ENCODE measurements at places on chromosomes 16 and 17.

- no peak for DNase-seq
Observed at GRCh38 chr16:79286646-79287423, 313.7 kb downstream of the MAF start.

GRCh38 chr17:6162892-6163291 lies 92.7 kb downstream of the WSCD1 start:
- DNase-seq: no peak

- peak; percentile 50 for DNase-seq
Observed at GRCh38 chr16:65044873-65045272, 77.0 kb downstream of the CDH11 start.

- DNase-seq: peak; percentile 92
Observed at GRCh38 chr17:74768069-74768762, 7.9 kb downstream of the NAT9 start.

DNA sequence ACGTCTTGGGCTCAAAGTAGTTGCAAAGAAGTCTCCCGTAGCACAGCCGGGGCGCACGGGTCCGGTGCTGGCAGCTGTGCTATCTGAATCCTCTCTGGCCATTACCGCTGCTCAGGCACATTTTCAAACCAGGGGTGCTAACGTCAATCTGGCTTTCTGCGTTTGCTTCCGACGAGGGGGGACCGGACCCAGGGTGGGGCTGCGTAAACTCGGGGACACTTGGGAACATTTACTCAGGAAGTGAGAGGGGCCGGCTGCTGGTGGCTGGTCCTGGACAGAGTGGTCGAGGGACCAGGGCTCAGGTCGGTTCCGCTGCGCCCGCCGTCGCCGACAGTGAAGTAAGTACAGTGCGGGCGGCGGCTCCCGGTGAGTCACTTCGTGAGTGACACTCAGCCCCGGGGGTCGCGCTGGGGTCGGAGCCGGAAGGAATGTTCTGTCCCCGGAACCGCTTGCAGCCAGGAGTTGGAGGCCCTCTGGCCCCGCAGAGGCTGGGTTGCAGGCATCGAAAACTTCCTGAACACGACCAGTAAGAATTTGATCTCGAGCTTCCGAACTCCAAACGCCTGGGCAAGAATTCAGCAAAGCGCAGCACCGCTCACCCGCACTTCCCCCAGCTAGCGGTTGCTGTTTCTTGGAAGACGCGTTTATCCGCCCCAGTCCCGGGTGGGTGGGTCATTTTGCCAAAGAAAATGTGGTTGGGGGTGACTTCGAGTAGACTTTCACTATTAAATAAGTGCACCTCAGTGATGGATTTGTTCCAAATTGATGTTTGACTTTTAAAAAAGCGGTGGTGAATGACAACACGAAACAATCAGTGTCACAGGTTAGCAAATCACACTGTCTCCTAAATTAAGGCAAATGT lies 1.4 kb upstream of the HS3ST3B1 start:
- no peak for DNase-seq

GRCh38 chr16:81099958-81100357 lies 3.8 kb upstream of the GCSH start:
- DNase-seq: no peak

- no peak for DNase-seq
Observed at GRCh38 chr16:787978-788398, at the start of gene RPUSD1. Gene RPUSD1, minus strand, starts transcription at chr16:788381. Its CDS starts 644 bp downstream, at chr16:787737.

DNA sequence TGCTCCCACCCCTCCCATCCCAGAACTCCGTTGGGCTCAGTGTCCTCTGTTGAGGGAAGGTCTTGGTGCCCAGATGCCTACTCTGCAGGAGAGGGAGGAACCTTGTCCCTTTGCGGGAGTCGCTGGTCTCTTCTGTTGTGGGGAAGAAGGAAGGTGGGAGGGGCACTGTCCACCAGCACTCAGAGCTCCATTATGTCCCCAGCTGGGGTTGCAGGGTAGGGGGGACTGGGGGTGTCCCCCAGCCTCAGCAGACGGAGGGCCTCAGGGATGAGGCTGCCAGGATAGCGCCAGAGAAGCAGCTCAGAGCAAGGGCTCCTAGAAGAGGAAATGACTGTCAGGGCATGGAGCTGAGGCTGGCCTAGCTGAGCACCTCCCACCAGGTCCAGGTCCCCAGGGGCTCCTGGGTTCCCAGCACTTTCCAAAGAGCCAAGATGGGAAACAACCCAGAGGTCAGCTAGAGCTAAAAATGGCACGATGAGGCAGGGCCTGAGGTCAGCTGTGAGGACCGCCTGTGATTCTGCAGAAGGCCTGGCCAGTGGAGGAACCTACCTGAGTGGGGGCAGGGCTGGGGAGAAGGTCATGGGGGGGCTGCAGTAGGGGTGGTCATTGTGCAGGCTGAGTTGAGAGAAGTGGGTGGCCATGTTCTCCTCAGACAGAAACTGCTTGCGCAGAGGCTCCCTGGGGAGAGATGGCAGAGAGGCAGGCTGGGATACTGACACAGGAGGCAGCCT lies 893 bp downstream of the HCFC1R1 start:
- DNase-seq: peak; percentile 19

- peak; percentile 91 for DNase-seq
Observed at GRCh38 chr17:15262291-15263205, 2.6 kb downstream of the PMP22 start.

DNA sequence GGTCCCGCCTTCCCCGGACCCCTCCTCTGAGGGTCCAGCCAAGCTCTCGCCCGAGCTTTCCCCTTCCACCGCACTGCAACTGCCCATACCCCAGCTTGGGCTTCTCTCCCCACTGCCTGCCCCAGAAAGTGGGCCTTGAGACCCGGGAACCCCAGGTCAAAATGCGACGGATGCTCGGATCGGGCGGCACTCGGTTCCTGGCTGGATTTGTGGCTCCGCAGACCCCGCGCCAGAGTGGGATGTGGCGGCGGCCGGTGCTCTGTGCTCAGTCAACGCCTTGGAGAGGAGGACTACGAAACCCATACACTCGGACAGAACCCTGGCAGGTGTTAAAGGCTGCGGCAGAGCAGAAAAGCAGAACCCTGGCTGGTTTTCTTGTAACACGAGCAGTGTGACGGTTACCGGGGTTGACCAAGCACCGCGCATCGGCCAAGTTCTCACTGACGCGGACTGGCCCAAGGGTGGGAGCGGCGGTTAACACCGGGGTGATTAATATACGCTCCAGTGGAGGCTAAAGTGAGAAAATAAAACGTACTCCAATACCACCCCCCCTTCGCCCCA lies 885 bp upstream of the SLFN13 start:
- no peak for DNase-seq

GRCh38 chr17:60314423-60314822 lies 77.5 kb downstream of the USP32 start:
- no peak for DNase-seq

DNA sequence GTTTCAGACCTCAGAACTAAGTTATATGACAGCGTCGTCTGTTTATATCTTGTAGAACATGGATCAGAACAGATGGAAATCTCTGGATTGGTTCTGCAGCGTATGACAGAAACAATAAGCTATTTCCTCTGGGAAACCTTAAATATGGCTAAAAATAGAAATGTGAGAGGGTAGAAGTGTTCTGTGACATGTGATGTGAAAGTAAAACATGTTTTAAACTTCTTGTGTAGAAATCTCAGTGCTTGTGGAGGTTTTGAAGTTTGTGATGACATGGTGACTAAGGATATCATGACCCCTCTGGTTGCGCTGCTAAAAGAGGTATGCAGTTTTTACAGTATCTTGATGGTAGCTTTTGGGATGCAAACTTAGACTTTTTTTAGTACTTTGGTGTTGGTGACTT lies 2.8 kb downstream of the HEATR3 start:
- DNase-seq: no peak

DNA sequence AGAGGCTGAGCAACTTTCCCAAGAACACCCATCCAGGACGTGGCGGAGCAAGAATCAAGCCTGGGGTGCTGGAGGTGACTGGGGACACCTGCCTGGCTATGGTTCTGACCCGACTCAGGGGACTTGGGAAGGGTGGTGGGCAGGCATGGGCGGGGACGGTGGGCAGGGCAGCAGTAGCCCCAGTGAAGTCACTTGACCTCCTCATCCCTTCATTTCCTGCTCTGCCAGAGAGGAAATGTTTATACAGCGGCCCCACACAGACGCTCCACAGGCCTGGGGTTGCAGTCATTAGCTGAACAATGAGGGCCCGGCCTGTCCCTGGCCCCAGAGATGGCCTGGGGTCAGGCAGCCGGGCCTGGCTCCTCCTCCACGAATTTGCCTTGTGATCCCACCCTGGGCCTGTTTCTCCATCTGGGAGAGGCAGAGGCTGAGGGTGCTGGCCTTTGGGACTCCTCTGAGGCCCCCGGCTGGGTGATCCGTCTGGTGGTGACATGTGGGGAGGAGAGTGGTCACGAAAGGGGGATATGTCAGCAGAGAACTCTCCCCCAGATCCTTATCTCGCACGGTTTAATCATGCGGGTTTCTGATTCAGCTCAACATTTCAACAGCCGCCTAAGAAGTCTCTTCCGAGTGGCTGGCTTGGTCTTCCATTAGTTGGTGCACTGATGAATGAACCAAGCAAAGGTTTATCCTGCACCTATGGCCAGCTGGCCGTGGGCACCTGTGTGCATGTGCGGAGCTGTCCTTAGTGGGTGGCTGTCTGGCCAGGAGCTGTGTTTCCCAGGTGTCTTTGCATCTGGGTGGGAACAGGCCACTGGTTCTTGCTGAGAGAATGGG lies 175.9 kb downstream of the IRF8 start:
- DNase-seq: no peak

DNA sequence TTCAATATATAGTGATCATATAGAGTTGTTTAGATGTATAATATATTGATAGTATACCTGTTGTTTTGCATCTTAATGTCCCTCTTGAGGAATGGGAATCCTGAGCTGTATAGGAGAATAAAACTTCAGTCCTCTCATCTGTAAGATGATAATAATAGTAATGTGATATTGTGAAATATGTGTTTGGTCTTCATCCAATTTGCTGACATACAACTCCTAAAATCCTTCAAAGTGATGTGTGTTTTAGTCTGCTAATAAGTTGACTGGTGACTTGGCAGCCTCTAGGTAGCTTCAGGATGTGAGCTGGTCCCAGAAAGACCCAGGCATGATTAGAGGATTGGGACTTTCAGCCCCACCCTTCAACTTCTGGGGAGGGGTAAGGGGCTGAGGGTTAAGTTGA lies 22.8 kb upstream of the NFAT5 start:
- DNase-seq: no peak

DNA sequence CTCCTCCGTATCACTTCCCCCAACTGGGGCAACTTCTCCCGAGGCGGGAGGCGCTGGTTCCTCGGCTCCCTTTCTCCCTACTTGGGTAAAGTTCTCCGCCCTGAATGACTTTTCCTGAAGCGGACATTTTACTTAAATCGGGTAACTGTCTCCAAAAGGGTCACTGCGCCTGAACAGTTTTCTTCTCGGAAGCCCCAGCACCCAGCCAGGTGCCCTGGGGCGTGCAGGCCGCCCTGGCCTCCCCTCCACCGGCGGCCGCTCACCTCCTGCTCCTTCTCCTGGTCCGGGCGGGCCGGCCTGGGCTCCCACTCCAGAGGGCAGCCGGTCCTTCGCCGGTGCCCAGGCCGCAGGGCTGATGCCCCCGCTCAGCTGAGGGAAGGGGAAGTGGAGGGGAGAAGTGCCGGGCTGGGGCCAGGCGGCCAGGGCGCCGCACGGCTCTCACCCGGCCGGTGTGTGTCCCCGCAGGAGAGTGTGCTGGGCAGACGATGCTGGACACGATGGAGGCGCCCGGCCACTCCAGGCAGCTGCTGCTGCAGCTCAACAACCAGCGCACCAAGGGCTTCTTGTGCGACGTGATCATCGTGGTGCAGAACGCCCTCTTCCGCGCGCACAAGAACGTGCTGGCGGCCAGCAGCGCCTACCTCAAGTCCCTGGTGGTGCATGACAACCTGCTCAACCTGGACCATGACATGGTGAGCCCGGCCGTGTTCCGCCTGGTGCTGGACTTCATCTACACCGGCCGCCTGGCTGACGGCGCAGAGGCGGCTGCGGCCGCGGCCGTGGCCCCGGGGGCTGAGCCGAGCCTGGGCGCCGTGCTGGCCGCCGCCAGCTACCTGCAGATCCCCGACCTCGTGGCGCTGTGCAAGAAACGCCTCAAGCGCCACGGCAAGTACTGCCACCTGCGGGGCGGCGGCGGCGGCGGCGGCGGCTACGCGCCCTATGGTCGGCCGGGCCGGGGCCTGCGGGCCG lies 1.6 kb downstream of the HIC1 start:
- DNase-seq: no peak

GRCh38 chr17:17855976-17856375 lies 19.2 kb upstream of the SREBF1 start:
- DNase-seq: no peak

GRCh38 chr16:83996481-83997252 lies 28.6 kb downstream of the NECAB2 start:
- DNase-seq: no peak

DNA sequence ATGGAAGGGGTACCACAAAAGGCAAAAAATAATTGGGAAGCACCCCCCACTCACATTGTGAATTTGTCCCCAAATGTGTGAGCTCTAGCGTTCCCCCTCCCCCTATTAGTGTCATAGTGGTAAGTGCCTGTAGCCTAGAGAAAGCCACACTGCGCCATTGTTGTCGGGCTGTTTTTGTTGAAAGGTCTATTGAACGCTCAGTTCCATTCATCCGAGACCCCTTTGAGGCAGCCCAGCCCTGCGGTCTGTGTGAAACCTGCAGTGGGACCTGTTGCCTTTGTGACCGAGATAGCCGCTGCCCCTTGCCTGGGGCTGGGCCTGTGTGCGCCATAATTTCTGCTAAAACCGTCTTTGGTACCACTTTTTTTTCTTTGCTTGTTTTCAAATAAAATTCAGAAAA lies 3.0 kb downstream of the JPT2 start:
- no peak for DNase-seq

DNA sequence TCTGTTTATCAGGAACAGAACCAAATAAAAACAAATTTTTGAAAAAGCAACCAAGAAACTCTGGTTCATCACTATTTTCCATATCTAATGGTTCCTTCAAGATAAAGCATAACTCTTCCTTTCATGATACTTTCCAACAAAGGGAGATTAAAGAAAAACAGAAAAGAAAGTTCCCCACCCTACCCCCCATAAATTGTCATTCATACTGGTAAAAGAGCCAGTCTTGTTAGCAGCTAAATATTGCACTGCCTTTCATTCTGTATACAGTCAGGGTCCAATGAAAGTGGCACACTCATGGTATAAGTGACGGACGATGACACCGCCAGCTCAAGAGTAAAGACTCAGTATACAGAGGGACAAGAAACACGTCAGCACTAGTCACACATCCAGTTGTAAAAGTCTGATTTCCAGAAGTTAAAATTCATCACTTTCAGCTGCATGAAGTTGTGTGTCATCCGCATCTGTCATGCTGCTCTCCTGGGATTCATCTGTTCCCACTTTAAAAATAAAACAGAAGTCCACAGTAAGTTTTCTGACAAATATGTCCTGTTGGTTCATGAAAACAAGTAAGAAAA lies 68.5 kb downstream of the CDC27 start:
- peak; percentile 75 for DNase-seq

DNA sequence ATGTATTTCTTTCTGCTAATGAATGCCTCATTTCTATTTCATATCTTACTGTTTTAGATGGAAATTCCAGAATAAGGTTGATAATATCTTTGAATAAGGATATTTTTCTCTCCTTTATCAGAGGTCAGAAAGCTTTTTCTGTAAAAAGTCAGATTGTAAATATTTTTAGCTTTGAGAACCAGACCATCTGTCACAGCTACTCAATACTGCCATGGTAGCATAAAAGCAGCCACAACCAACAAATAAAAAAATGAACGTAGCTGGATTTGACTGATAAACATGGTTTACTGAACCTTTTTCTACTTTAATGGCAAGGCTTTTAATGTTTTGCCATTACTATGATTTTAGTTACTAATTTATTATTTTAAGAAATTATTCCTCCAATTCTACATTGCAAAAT lies 217.4 kb upstream of the COX10 start:
- DNase-seq: no peak

All from AG08395 (cell line).